Suppressor macrophage treated with lipopolysaccharide for 4 hours (primary cell): ENCODE measurements at places on chromosomes 5 and 9.

DNA sequence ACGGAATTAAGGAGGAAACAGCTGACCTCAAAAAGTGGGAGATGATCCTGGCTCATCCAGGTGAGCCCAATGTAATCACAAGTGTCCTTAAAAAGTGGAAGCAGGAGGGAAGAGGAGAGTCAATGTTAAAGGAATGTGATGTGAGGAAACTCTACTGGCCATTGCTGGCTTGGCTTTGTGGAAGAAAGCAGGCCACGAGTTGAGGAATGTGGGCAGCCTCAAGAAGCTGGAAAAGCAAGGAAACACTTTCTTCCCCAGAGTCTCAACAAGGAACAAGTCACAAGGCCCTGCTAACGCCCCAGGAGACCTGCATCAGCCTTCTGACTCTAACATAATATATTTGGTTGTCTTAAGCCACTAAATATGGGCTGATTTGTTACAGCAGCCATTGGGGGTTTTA lies 252.8 kb downstream of the PSAT1 start:
- no peak for DNase-seq

GRCh38 chr5:171855798-171856763 lies 70.5 kb downstream of the SMIM23 start:
- DNase-seq, result no peak

DNA sequence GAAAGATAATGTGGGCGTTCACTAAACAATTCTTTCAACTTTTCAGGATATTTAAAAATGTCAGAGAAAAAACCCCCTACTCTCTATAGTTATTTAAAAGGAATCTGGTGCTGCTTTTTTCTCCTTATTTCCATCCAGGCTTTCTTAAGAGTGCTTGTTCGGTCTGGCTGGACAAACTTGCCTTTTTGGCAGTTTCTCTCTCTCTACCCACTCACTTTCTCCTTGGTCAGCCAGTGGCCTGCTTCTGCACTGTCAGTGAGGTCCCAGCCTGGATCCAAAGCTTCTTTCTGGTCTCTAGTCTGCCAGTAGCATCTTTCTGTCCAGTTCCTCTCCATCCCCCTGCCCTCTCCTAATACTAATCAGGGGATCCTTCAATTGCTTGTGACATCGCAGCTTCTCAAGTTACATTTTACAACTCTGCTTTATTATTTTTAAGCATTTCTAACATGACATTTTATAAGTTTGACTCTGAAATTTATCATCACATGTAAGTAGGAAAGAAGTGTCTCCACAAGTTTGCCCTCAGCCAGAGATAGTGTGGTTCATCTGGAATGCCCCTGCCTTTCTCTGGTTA lies 50.4 kb downstream of the PIK3R1 start:
- DNase-seq, result no peak

DNA sequence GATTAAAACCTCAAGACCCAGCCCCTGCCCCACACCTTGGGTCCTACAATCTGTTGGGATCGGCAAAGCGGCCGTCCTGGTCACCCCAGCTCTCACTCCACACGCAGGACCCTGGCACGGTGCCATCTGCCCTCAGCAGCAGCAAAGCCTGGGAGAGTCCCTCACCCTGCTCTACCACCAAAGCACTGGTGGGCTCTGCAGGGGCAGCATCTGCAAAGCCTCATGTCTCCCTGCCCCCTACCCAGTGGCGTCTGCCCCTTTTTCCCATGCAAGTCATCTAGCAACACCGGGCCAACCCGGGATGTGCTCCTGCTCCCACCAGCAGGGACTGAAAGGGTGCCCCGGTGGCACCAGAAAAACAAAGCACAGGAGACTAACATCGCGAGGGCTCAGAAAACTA lies 19.6 kb upstream of the CNOT6 start:
- DNase-seq, result no peak

- DNase-seq, result no peak
These were observed 220.7 kb downstream of the CACNA1B start for GRCh38 chr9:138098116-138098907.
